Thymus (tissue), 14 donors: ENCODE measurements at places on chromosomes 3 and 15. TPM values are rescaled to one million over a fixed set of nuclear protein-coding genes. Genes with fewer than 3 reads are reported as not detected.

The HYKK gene
- polyA plus RNA-seq = 5.3 TPM

The AP3B2 gene
- polyA plus RNA-seq = 5.0 TPM

- DNase-seq = no peak
- H3K36me3 ChIP-seq = no peaks in the 10 kb centered on the region
- no peaks in the 10 kb centered on the region for H3K27me3 ChIP-seq
Measured at GRCh38 chr3:160482796-160483195, 33.2 kb upstream of the TRIM59 start.

DNA sequence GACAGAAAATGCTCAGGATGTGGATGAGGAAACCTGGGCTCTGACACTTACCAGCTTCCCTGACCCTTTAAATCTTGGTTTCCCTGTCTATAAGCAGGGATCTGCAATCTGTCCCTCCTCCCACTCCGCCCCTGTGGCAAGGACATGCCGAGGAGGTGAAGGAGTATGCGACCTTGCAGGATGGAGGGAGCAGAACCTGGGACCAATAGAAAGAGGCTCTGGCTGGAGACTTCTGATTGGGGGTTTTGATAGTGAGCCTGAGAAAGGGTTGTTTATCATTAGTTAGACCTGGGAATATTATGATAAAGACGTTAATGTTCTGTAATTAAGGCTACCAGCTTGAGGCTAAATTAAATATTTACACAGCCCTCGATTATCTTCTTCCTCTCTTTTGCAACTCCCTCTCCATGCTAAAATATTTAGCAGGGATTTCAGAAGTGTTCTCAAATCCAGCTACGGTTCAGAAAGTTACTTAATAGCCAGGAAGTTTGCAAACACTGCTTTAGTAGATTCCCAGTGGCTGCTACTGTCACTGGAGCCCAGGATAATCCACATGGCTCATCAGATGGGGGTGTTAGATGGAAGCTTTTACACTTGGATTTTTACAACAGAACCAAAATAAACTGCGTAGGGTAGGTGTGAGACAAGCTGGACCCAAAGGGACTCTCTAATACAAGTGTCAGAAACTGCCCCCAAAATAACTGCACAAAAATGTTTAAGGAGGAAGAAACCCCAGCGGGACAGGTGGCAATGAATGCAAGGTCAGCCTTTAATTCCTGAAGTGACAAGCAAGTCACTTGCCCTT lies 9.2 kb upstream of the PAQR5 start:
- H3K36me3 ChIP-seq = no peaks in the 10 kb centered on the region
- no peak overlapping the region for H3K27ac ChIP-seq
- peaks cover 3% of the 10 kb centered on the region for H3K4me1 ChIP-seq
- DNase-seq = no peak

- H3K36me3 ChIP-seq = no peaks in the 10 kb centered on the region
- H3K27me3 ChIP-seq = no peaks in the 10 kb centered on the region
- no peak for DNase-seq
- no peak overlapping the region for H3K4me3 ChIP-seq
- no peaks in the 10 kb centered on the region for H3K4me1 ChIP-seq
Measured at GRCh38 chr15:93603550-93603949, 514.5 kb upstream of the RGMA start.

- DNase-seq = no peak
- no peaks in the 10 kb centered on the region for H3K4me1 ChIP-seq
- no peaks in the 10 kb centered on the region for H3K36me3 ChIP-seq
- no peak overlapping the region for H3K4me3 ChIP-seq
- no peaks in the 10 kb centered on the region for H3K27me3 ChIP-seq
- no peak overlapping the region for H3K27ac ChIP-seq
Measured at GRCh38 chr15:62269504-62269903, 104.4 kb upstream of the C2CD4B start.

DNA sequence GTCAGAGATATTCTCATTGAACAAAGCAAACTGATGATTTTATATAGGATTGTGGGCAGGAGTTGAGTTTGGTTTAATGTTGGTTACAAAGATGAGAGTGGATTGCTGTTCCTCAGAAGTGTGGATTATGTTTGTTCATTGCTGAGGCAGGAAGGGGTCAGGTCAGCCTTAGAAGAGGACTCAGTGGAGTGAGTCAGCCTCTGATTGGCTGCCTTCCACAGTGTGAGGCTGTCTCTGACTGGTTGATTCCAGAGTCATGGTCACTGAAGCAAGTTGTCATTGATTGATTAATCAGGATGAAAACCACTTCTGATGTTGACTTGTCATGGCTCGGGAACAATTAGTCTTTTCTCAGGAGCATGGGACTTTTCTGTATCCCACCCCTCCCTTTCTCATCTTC lies 36.2 kb downstream of the KBTBD12 start:
- H3K4me3 ChIP-seq = no peak overlapping the region
- no peaks in the 10 kb centered on the region for H3K4me1 ChIP-seq
- no peaks in the 10 kb centered on the region for H3K36me3 ChIP-seq
- no peak for DNase-seq
- H3K27ac ChIP-seq = no peak overlapping the region
- no peaks in the 10 kb centered on the region for H3K27me3 ChIP-seq

GRCh38 chr3:113906568-113907140 lies 41.2 kb upstream of the ZDHHC23 start:
- no peak overlapping the region for H3K27ac ChIP-seq
- H3K4me1 ChIP-seq = no peaks in the 10 kb centered on the region
- no peak for DNase-seq

DNA sequence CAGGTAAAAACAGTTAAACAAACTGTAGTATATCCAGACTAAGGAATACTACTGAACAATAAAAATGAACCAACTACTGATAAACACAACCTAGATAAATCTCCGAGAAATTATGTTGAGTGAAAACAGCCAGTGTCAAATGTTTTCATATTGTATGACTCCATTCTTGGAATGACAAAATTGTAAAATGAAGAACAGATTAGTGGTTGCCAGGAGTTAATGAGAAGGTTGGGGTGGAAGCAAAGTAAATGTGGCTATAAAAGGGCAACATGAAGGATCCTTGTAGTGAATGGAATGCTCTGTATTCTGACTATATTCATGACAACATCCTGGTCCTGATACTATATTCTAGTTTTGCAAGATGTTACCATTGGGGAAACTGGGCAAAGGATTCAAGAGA lies 27.5 kb upstream of the ACKR4 start:
- H3K4me3 ChIP-seq = no peak overlapping the region
- H3K36me3 ChIP-seq = no peaks in the 10 kb centered on the region
- no peak for DNase-seq
- H3K4me1 ChIP-seq = no peaks in the 10 kb centered on the region

DNA sequence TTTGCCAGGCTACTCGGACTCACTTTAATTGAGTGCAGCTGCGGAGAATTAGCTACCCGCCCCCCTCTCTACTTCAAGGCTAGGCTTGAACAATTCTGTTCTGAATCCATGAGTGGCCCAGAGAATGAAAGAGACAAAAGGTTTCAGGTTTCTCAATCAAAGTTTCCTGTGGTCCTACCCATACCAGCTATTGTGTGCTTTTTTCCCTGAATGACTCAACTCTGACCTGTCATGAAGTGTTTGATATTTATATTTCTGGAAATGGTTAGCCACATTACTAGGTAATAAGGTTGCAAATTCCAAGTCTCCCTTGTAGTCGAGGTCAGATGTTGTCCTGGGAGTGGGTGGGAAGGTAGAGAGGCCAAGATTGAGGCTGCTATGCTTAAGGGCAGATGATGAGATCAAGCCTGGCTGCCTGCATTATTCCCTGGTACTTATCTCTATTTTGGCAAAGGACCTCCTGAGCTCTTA lies 392.7 kb upstream of the TBL1XR1 start:
- no peak for DNase-seq
- no peak overlapping the region for H3K27ac ChIP-seq
- H3K36me3 ChIP-seq = no peaks in the 10 kb centered on the region
- no peaks in the 10 kb centered on the region for H3K27me3 ChIP-seq
- H3K4me3 ChIP-seq = no peak overlapping the region

DNA sequence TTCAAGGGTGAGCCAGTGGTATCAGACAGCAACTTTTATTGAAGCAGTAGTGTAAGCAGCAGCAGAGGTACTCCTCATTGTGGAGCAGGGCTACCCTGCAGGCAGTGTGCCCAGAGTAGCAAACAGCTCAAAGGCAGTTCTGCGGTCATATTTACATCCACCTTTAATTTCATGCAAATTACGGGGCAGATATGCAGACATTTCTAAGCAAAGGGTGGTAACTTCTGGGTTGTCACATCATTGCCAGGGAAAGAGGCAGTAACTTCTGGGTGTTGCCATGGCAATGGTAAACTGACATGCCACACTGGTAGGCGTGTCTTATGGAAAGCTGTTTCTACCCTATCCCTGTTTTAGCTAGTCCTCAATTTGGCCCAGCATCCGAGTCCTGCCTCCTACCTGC lies 46.5 kb upstream of the CLDN18 start:
- no peak overlapping the region for H3K27ac ChIP-seq
- H3K4me1 ChIP-seq = no peaks in the 10 kb centered on the region
- DNase-seq = no peak
- H3K27me3 ChIP-seq = no peaks in the 10 kb centered on the region
- no peak overlapping the region for H3K4me3 ChIP-seq
